ENCODE measurements at places on chromosomes 6 and 20. TPM values are rescaled to one million over a fixed set of nuclear protein-coding genes. Genes with fewer than 3 reads are reported as not detected.

Gene SLC35D3
- 0.12 TPM for total RNA-seq

Gene VPS16
- 38.4 TPM for total RNA-seq

Gene IFNGR1
- 63.4 TPM for total RNA-seq

Gene CDC40
- total RNA-seq: 18.9 TPM

Gene GHRH
- not detected for total RNA-seq

Gene SPTLC3
- total RNA-seq: 14.4 TPM

Gene UNC5CL
- 14.6 TPM for total RNA-seq

Gene IRF4
- total RNA-seq: 2.2 TPM

Gene SLCO4A1
- total RNA-seq: 7.5 TPM

Gene THBD
- total RNA-seq: 13.7 TPM

Gene MTFR2
- 0.53 TPM for total RNA-seq

Gene KIF25
- 0.18 TPM for total RNA-seq

Gene ELOVL4
- 2.3 TPM for total RNA-seq

Gene VSX1
- not detected for total RNA-seq

Gene ZNF322
- 31.9 TPM for total RNA-seq

Gene APCDD1L
- total RNA-seq: 11.4 TPM

Gene SAMHD1
- total RNA-seq: 30.2 TPM

Gene LPA
- 0.06 TPM for total RNA-seq

Gene CDC5L
- total RNA-seq: 22.2 TPM

Gene CD83
- total RNA-seq: 15.7 TPM

Gene GJA1
- total RNA-seq: 45.8 TPM

Gene PRDM1
- total RNA-seq: 3.7 TPM

Gene NHLRC1
- 3.2 TPM for total RNA-seq

Gene WFDC10B
- total RNA-seq: not detected

Gene CTCFL
- 0.88 TPM for total RNA-seq

Gene ULBP2
- 2.3 TPM for total RNA-seq

Gene TFAP2D
- total RNA-seq: not detected

Gene PRELID3B
- 53.0 TPM for total RNA-seq

Gene CRIP3
- total RNA-seq: 2.6 TPM

Gene RBBP8NL
- 0.93 TPM for total RNA-seq

Gene TCP11
- total RNA-seq: 1.5 TPM

Gene KIFC1
- 17.9 TPM for total RNA-seq

Gene WFDC5
- total RNA-seq: not detected

Gene HLA-B
- total RNA-seq: 297 TPM

Gene LY6G6D
- total RNA-seq: not detected

Gene PNPLA1
- 1.1 TPM for total RNA-seq

Gene RAET1G
- 1.1 TPM for total RNA-seq

Gene C6orf15
- total RNA-seq: not detected

Gene HLA-DQA1
- 4.4 TPM for total RNA-seq

Gene ROS1
- total RNA-seq: 0.23 TPM

Gene SPDEF
- total RNA-seq: 0.18 TPM

Gene RGS17
- total RNA-seq: 0.82 TPM
